SHP77 (cell line): ENCODE measurements at places on chromosomes 16 and 17.
A peak's percentile ranks its signal among the peaks of the same experiment; 100 is the strongest.

DNA sequence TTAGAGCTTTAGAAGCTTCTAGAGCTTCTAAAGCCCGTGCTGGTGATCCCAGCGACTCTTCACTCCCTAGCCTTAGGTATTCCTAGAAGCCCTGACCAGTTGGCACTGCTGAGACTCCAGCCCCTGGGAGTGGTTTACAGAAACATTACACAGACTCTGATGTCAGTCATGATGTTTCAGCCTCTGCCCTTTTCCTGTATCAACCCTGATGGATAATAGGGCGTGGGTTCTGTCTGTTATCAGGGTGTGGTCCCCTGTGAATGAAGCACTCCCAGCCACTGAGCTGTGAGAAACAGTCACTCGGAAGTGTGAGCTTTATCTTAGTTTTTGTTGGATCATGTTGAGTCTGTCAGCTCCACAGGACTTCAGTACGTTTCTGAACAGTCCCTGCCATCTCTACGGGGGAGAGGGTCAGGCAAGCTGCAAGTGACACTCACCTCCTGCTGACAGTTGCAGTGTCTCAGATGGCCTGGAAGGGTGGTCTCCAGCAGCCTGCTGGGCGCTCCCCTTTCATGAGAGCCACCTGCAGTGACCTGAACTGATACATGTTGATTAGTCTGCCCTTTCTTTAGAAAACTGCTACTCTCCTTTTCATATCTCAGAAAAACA lies 12.8 kb downstream of the GOSR2 start:
- DNase-seq = no peak

DNA sequence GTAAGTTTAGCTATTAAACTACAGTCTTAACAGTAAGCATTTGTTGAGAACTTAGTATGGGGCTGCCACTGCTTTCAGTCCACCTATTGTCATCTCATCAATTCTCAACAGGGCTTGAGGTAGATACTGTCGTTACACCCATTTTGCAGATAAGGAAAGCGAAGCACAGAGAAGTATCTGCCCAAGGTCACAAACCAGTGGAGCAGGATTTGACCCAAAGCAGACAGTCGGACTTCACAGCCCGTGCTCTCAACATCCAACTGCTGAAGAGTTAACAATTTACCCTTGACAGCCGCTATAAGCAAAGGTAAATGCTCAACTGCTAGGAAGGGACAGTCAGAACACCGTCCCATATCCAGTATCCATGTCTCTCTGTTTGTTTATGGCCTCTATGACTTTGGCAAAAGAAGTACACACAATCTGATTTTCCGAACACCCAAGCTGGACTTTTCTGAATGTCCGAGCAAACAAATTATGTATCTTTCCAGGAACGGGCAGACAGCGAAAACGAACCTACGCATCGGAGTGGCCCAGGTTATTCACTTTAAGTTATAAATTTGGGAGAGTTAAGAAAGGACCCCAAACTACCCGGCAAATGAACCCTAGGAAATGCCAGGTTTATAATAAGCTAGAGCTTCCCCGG lies 1.2 kb downstream of the SIAH1 start:
- no peak for DNase-seq

GRCh38 chr16:74871608-74872007 lies 97.0 kb upstream of the FA2H start:
- DNase-seq = no peak

- DNase-seq = no peak
Measured at GRCh38 chr17:75614556-75615270, 18.5 kb upstream of the SMIM5 start.

GRCh38 chr17:30340801-30341356 lies 7.0 kb upstream of the TMIGD1 start:
- no peak for DNase-seq

DNA sequence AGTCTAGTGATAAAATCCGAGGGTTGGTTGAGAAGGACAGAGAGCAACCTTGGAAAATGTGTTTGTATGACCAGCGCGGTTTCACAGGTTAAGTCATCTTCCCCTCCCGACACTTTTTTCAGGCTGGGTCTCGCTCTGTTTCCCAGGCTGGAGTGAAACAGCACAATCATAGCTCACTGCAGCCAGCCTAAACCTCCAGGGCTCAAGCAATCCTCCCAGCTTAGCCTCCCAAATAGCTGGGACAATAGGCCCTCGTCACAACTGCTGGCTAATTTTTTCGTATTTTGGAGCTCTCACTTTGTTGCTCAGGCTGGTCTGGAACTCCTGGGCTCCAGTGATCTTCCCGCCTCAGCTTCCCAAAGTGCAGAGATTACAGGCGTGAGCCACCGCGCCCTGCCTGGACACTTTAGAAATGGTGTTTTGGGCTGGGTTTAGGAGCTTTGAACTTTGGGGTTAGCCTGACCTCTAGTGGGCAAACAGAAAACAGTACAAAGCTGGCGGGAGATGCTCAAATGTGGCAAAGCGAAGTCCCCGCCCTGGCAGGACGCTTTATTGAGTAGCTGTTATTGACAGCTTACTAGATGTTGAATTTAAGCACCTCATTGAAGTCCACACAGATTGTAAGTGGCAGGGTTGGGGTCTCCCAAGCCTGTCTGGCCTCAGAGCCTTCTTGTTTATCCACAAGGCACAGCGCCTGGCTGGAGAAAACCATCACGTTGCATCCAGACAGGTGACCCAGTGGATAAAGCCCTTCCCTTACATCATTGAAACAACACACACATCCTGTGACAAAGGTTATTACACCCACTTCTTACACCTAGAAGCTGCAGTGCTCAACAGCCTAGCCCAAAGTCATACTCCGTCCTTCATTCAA lies 34.7 kb upstream of the RBBP6 start:
- DNase-seq = no peak

- DNase-seq = no peak
Measured at GRCh38 chr17:76951375-76951905, 83.2 kb downstream of the MGAT5B start.

GRCh38 chr16:81645266-81645694 lies 133.8 kb upstream of the PLCG2 start:
- DNase-seq = peak; percentile 80

GRCh38 chr17:46853896-46854444 lies 2.6 kb downstream of the WNT9B start:
- DNase-seq = no peak

GRCh38 chr16:68364561-68364998 lies 53.8 kb downstream of the PRMT7 start:
- no peak for DNase-seq

- no peak for DNase-seq
Measured at GRCh38 chr17:66413559-66414520, 111.4 kb downstream of the PRKCA start.

DNA sequence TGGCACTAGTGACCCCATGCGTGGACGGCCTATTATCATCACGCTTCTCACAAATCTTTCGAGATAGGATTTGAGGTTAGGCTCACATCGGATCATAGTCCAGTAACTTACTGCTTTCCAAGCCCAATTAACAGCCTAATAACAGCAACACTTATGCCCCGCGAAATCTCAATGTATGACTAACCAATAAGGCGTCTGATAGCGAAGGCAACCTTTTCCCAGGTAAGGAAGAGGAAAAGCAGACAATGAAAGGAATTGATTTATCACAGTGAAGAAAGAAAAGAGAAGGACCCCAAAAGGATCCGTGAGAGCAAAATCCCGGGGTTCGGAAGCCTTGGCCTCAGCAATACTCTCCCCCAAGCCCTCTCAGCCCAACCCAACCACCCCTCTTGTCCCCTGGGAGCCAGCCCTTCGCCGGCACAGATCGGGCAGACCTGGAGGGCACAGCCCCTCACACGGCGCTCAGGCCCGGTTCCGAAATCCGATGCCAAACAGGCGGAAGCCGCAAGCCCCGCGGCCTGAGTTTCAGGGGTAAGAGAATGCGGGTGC lies 534 bp downstream of the GPATCH8 start:
- DNase-seq = no peak

- DNase-seq = no peak
Measured at GRCh38 chr16:21206550-21206949, 4.8 kb downstream of the ZP2 start.

GRCh38 chr17:13154398-13154797 lies 136.6 kb upstream of the ELAC2 start:
- no peak for DNase-seq

DNA sequence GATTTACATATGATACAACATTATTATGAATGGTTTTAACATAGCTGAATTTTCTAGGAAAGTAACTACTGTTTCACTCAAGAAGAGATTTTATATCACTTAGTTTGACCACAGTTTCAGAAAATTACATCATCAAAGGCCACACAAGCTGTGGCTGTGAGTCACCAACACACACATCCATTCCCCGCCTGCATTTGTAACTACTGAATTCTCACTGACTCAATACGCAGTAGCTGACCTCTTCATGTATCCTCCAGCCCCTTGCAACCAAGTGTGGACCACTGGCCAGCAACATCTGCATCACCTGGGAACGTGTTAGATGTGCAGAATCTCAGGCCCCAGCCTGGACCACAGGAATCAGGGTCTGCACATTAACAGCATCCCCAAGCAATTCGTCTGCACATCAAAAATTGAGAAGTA lies 197.6 kb downstream of the XYLT1 start:
- no peak for DNase-seq

DNA sequence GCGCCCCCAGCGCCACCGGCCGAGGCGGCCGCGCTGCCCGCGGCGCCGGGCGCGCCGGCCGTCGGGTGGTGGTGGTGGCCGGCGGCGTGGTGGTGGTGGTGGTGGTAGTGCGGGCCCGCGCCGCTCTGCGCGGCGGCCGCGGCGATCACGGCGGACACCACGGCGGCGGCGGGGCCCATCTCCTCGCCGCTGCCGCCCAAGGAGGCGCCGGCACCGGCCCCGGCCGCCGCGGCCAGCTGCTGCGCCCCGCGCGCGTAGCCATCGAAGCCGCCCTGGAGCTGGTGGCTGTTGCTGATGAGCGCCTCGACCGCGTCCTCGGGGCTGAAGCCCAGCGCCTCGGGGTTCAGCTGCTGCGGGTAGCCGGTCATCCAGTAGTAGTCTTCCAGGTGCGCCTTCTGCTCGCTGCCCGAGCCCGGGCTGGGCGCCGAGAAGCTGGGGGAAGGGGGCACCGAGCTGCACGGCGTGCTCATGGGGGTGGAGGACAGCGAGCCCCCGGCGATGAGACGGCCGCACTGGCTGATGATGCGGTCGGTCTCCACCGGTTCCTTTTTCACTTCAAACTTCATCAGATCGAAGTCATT lies 1.2 kb downstream of the MAF start:
- DNase-seq = no peak

- DNase-seq = no peak
Measured at GRCh38 chr17:35372846-35373533, 431 bp downstream of the SLFN11 start.

DNA sequence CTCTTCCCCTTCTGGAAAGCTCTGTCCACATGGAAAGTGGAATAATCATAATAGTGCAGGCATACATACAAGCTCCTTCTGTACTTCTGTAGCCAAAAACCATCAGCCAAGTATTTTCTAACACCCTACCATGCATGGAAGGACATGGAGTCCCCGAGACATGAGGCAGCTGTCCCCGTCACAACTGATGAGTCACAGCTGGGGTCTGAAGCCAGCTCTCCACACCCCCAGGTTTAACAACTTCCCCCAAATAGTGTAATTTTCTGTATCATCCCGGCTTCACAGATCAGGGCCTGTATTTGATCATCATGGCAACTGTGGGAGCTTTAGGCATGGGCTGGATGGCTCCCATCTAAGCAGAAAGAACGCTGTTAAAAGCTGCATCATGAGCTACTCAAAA lies 16.6 kb downstream of the C16orf96 start:
- no peak for DNase-seq

GRCh38 chr17:58534901-58535421 lies 20.5 kb upstream of the MTMR4 start:
- DNase-seq = no peak

DNA sequence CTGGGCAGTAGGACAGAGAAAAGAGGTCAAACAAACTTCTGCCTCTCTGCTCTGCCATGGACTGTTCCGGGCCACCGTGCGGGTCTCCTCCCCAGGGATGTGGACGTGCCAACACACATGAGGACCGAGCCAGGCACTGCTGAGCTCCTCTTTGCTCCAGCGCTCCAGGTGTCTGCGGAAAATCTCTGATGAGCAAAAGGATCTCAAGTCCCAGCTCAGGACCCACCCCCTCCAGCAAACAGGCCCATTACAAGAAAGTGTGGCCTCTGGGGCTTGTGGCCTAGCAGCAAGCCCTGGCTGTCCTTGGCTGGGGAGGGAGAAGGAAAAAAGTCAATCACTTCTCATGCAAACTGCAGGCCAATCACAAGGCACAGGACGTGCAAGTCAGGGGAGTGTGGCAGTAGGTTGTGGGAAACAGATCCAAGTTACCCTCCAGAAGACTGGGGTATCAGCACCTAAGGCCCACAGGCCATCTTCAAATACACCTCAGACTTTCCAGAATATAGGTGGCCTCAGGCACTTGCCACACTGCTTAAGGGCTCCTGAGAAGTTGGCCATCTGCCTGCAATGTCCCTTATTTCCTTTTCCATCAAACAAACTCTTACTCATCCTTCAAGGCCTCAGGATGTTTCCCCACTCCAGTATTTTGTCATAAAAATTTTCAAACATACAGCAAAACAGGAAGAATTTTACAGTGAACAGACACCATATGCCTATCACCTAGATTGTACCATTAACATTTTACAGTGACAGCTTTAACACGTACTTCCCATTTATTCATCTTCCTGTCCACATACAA lies 36.0 kb upstream of the SREBF1 start:
- DNase-seq = no peak

- no peak for DNase-seq
Measured at GRCh38 chr17:30304778-30305177, 13.0 kb upstream of the BLMH start.

GRCh38 chr16:8861563-8862308 lies 7.1 kb downstream of the CARHSP1 start:
- DNase-seq = no peak

DNA sequence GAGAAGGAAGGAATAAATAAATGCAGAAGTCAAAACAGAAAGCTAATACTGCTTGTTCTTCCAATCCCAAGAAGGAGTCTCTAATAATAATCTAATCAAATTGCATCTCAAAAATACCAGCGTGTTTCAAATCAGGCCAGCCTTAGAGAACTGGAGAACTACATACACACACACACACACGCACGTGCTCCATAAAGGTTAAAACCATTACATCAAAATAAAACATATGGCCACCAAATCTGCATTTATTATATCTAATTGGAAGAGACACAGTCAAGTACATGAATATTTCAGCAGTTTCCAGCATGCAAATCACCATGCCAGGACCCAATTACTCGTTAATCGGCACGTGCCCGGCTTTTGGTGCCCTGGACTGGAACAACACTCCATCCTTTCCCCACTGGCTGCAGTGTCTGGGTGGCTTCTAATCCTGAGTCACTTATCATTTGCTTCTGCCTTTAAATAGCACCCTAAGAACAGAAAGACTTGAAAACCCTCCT lies 20.4 kb upstream of the KDM8 start:
- no peak for DNase-seq

- DNase-seq = no peak
Measured at GRCh38 chr16:67236563-67237395, 9.8 kb downstream of the TMEM208 start.

GRCh38 chr16:66199189-66199588 lies 167.3 kb upstream of the CDH5 start:
- DNase-seq = no peak

- no peak for DNase-seq
Measured at GRCh38 chr17:62746941-62747340, 61.2 kb downstream of the MARCHF10 start.

GRCh38 chr17:32822996-32823395 lies 53.9 kb downstream of the MYO1D start:
- no peak for DNase-seq
